ENCODE measurements at places on chromosomes 3 and 15.

- no peak for DNase-seq
Observed at GRCh38 chr15:86849136-86849535, 769.5 kb downstream of the AGBL1 start.

- DNase-seq: no peak
Observed at GRCh38 chr3:137588871-137589270, 175.2 kb upstream of the SOX14 start.

DNA sequence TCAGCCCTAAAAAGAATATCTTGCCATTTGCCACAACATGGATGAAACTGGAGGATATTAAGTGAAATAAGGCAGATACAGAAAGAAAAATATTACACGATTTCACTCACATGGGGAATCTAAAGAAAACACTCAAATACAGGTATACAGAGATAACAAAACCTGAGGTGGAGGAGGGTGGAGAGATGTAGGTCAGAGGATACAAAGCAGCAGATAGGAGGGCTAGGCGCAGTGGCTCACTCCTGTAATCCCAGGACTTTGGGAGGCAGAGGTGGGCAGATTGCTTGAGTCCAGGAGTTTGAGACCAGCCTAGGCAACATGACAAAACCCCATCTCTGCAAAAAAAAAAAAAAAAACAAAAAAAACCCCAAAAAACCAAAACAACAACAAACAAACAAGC lies 23.2 kb upstream of the SRPRB start:
- no peak for DNase-seq

GRCh38 chr3:12198301-12198700 lies 39.6 kb upstream of the TIMP4 start:
- no peak for DNase-seq

GRCh38 chr3:67641451-67641850 lies 13.0 kb downstream of the SUCLG2 start:
- DNase-seq: no peak

GRCh38 chr15:58387130-58387529 lies 44.7 kb upstream of the LIPC start:
- DNase-seq: no peak

- DNase-seq: no peak
Observed at GRCh38 chr3:20539666-20540065, 353.7 kb upstream of the SGO1 start.

GRCh38 chr3:12662593-12663400 lies 1.1 kb downstream of the RAF1 start:
- peak; percentile 47 for DNase-seq

DNA sequence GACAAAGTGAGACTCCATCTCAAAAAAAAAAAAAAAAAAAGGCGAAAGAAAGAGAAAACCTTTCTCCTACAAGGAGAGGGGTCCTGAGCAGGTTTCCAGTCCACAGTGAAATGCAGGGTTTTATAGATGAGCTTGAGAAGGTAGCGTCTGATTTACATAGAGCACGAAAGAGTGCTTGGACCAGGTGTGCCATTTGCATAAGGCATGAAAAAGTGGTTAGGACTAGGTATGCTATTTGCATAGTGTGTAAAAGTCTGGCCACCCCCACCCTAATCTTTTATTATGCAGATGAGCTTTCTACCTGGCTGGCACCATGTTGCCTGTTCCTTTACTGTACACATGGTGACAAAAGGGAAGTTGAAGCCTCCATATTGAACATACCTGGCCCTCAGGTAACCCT lies 13.6 kb upstream of the RNU6-1 start:
- DNase-seq: no peak

DNA sequence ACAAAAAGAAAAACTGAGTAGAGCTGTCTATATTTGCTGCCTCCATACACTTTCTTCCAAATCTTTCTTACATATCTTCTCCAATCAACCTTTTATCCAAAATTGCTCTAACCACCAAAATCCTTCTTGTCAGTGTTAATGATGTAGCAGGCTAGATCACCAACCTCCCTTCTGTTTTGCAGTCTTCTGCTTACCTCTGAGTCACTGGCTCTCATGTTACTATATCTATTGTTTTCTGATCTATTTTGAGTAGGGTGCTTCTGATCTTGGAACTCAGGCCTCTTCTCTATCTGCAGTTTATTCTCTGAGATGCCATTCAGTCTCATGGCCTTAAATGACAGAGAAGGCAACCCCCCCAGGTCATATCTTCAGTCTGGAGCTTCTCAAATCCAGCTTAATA lies 26.3 kb upstream of the AADAC start:
- DNase-seq: no peak

DNA sequence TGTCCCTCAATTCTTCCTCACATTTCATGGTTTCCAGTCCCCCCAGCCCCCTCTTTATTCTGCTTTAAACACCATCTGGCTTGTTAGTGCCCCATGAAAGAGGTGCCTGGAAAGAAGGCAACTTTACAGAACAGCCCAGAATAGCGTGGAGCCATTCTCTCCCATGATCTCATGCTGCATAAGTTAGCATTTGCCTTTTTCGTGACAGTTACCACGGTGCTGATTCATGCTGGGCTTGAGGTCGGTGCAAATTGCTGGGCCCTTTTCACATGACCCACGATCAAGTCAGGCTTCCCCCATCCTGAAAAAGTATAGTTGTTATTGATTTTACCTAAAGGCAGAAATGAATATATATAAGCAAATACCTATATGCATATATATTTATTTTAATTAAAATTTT lies 29.6 kb downstream of the SQOR start:
- no peak for DNase-seq

DNA sequence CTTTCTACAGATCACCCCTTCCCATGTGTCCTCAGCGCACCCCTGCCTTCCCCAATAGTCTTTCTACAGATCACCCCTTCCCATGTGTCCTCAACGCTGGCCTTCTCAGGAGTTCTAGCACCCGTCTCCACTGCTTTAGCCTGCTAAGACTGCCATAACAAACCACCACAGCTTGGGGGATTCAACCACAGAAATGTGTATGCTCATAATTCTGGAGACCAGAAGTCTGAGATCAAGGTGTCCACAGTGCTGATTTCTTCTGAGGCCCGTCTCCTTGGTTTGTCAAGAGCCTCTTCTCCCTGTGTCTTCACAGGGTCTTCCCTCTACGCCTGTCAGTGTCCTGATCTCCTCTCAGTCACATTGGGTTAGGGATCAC lies 68.1 kb upstream of the CGNL1 start:
- no peak for DNase-seq

DNA sequence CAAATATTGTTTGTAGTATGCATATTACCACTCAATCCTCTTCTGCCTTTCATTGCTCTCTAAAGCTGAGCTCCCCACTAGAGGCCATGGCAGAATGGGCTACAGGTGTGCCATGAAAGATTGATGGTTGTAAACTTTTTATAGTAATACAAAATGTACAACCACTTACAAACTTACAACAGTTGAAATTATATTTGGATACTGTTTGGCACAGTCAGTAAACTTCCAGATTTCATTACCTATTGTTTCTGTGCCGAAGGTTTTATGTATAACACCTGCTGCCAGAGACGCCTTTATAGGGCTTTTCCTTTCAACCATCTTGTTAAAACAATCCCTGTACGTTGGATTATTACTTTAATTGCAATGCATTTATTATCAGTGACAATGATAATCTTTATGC lies 7.0 kb downstream of the ROPN1 start:
- no peak for DNase-seq

DNA sequence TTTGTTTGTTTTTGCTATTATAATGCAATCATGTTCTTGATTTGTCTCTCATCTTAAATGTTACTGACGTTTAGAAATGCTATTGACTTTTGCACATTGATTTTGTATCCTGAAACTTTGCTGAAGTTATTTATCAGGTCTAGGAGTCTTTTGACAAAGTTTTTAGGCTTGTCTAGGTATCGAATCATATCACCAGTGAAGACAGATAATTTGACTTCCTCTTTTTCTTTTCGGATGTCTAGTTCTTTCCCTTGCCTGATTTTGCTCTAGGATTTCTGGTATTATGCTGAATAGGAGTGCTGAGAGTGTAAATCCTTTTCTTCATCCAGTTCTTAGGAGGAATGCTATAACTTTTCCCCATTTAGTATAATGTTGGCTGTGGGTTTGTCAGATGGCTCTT lies 719.7 kb upstream of the BCHE start:
- DNase-seq: no peak

DNA sequence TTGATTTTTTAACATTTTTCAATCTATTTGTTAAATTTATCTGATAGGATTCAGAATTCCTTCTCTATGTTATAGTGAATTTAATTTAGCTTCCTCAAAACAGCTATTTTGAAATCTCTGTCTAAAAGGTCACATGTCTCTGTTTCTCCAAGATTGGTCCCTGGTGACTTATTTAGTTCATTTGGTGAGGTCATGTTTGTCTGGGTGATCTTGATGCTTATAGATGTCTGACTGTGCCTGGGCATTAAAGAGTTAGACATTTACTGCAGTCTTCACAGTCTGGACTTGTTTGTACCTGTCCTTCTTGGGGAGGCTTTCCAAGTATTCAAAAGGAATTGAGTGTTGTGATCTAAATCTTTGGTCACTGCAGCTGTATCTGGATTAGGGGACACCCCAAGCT lies 169.5 kb upstream of the C2CD4B start:
- no peak for DNase-seq

DNA sequence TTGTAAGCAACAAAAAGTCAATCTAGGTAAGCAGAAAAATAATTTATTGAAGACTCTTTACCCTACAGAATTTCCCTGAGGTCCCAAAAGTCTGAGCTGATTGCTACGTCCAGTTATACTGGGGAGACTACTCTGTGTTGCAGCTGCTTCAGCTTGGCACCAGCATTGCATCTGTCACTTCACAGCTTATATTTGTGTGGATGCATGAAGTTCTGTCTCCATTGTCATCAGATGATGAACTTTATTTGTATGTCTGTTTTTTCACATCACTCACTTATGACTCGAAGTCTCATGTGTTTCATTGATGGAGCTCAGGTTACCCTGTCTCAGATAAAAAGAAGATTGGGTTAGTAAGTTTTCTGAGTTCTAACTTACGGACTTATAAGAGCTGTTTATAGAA lies 75.3 kb upstream of the LRRFIP2 start:
- DNase-seq: no peak

- no peak for DNase-seq
Observed at GRCh38 chr3:134339913-134340312, 34.3 kb downstream of the AMOTL2 start.
